Left cardiac atrium (tissue), 4 donors: ENCODE measurements at places on chromosomes 16 and 17. TPM values are rescaled to one million over a fixed set of nuclear protein-coding genes. Genes with fewer than 3 reads are reported as not detected.

ALOX15B gene
- total RNA-seq = not detected

CSH2 gene
- total RNA-seq = not detected

SGSM2 gene
- total RNA-seq = 30.7 TPM

PPP1R27 gene
- total RNA-seq = not detected

RGS11 gene
- 15.3 TPM for total RNA-seq

MRPS23 gene
- 55.8 TPM for total RNA-seq

TEDC2 gene
- 2.8 TPM for total RNA-seq

SLFN14 gene
- not detected for total RNA-seq

ZNF469 gene
- total RNA-seq = 0.65 TPM

TNP2 gene
- total RNA-seq = not detected

TNS4 gene
- total RNA-seq = not detected

ALOX12 gene
- total RNA-seq = 0.21 TPM

HOXB13 gene
- not detected for total RNA-seq

HAS3 gene
- 0.44 TPM for total RNA-seq

WNT9B gene
- 3.8 TPM for total RNA-seq

NEK8 gene
- total RNA-seq = 0.85 TPM

MT1M gene
- total RNA-seq = 50.8 TPM

CX3CL1 gene
- 13.7 TPM for total RNA-seq

SLC38A8 gene
- not detected for total RNA-seq

TBC1D3 gene
- not detected for total RNA-seq

TOM1L1 gene
- total RNA-seq = 10.4 TPM

CRHR1 gene
- total RNA-seq = not detected

MARVELD3 gene
- total RNA-seq = not detected

SLC5A2 gene
- not detected for total RNA-seq

LGALS9C gene
- not detected for total RNA-seq

ARL5C gene
- not detected for total RNA-seq

NPIPA5 gene
- 9.5 TPM for total RNA-seq

MKS1 gene
- total RNA-seq = 9.0 TPM

FBXW10B gene
- 0.56 TPM for total RNA-seq

SLC2A4 gene
- 79.1 TPM for total RNA-seq

C17orf50 gene
- total RNA-seq = not detected

GNAO1 gene
- 92.9 TPM for total RNA-seq

FCSK gene
- total RNA-seq = 11.4 TPM

CSF3 gene
- total RNA-seq = 1.2 TPM

WRAP53 gene
- 6.0 TPM for total RNA-seq

KRT222 gene
- total RNA-seq = 1.3 TPM

DNAI2 gene
- not detected for total RNA-seq

GRAPL gene
- total RNA-seq = 1.0 TPM

PMFBP1 gene
- 0.42 TPM for total RNA-seq

SDR42E2 gene
- total RNA-seq = not detected

SMIM22 gene
- total RNA-seq = not detected
